Activated CD8-positive, alpha-beta memory T cell treated with anti-CD3 and anti-CD28 coated beads, Interleukin-2, amount 10 ng/mL, durations not matched to agents 7 days and 5 days (primary cell): ENCODE measurements at places on chromosomes 16 and 17.

DNA sequence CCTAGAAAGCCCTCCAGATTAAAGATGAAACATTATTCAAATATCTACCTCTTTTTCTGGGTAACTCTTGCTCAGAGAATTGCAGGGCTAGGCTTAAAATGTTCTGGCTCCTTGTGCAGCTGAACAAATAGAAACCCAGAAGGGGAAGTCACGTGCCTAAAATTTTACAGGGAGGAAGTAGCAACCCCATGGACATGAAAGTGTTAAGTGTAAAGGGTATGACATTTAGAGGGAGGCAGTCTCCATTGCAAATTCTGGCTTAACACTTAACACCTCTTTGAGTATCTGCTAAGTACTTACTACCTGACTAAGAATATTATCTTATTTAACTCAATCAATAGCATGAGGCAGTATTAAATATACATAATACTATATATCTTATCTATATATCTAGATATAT lies 376.1 kb upstream of the ERCC4 start:
- H3K27me3 ChIP-seq: no peaks in the 10 kb centered on the region
- H3K4me3 ChIP-seq: no peak overlapping the region
- H3K36me3 ChIP-seq: no peaks in the 10 kb centered on the region
- DNase-seq: no peak
- no peak overlapping the region for H3K27ac ChIP-seq

GRCh38 chr17:76397687-76398522 lies 13.5 kb downstream of the SPHK1 start:
- peaks cover 8% of the 10 kb centered on the region for H3K36me3 ChIP-seq
- no peaks in the 10 kb centered on the region for H3K4me1 ChIP-seq
- peak; percentile 91 for DNase-seq
- no peak overlapping the region for H3K4me3 ChIP-seq
- no peaks in the 10 kb centered on the region for H3K27me3 ChIP-seq

DNA sequence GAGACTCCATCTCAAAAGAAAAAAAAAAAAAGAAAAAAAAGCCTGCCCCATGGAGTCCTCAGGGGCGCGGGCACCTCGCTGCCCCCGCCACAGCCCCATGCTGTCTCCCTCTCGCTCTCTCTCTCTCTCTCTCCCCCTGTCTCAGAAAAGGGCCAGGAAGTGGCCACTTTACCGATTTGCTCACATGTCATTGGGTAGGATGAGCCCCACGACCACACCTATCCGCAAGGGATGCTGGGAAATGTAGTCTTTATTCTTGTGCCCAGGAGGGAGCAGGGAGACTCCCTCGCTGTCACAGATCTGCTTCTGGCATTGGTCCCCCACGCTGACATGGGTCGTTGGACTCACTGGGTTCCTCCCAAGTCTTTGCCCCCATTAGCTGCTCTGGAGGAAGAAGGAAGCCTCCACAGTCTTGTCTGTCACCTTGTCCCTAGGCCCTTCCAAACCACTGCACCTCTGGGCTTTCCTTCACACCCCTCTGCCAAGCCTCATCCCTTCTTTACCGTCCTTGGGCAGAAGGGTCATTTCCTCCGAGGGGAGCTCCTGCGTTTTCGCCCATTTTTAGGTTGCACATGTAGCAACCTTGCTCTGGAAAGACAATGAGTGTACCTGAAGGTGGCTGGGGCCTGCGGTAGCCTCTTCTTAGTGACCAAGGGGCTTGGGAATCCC lies 6.9 kb upstream of the GJD3 start:
- DNase-seq: peak; percentile 58
- H3K27me3 ChIP-seq: peaks cover 6% of the 10 kb centered on the region
- no peaks in the 10 kb centered on the region for H3K36me3 ChIP-seq
- H3K4me3 ChIP-seq: no peak overlapping the region
- H3K4me1 ChIP-seq: peaks cover 6% of the 10 kb centered on the region

DNA sequence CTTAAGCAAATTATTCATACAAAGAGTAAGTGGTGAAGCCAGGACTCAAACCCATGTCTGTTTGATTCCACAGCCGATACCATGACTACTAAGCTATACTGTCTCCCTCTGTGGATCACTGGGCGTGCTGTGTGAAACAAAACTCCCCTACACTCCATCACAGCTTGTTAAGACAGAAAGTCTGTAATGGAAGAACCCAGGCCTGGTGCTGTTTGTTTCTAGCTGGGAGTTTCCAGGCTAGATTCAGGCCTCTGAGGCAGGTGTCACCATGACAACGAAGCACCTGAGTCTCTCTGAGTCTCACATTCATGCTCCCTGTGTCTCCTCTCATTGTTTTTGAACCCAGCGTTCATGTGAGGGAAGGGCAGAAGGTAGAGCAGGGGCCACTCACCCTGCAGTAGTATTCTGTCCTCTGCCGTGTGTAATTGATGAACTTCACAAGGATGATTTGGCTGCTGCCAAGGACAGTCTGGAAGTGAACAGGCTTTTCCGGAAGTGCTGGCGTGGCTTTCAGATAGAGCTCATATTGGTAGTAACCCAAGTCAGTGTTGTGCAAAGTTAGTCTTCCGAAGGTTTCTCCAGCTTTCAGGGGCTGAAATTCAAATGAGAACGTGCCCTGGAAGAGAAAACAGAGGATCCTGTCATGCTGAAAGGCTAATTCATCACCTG lies 8.6 kb upstream of the VAC14 start:
- peaks cover 9% of the 10 kb centered on the region for H3K27me3 ChIP-seq
- no peaks in the 10 kb centered on the region for H3K36me3 ChIP-seq
- peaks cover under 1% of the 10 kb centered on the region for H3K4me1 ChIP-seq

DNA sequence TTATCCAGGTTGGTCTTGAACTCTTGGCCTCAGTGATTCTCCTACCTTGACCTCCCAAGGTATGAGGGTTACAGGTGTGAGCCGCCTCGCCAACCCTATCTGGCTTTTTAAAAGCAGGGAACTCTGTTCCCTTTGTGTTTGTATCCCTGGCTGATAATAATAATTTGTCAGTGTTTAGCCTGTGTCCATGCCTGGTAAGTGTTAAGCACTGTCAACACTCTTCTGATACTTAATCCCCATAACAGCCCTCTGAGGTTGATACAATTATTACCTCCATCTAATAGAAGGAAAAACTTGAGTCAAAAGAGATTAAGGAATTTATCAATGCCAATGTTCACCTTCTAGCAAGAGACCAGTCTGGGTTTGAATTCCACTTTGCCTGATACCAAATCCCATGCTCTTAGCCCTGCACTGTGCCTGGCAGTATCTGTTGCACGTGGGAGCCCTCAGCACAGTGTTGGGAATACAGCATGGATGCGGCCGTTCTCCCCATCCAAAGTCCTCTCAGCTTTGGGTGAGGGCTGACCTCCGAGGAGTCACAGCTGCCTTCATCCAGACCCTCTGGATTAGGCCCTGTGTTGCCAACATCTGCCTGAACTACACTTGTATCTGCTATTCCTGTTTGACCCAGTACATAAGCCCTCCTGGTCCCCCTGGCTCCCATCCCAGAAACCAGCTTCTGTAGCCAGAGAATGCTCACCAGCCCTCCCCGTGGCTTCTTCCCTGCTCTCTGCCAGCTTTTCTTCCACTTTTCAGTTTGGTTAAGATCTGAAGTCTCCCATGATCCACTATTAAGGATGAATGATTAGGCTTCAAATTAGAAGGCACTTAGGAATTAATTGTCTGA lies 335.6 kb upstream of the ASIC2 start:
- DNase-seq: no peak
- no peaks in the 10 kb centered on the region for H3K4me1 ChIP-seq
- no peaks in the 10 kb centered on the region for H3K27me3 ChIP-seq

DNA sequence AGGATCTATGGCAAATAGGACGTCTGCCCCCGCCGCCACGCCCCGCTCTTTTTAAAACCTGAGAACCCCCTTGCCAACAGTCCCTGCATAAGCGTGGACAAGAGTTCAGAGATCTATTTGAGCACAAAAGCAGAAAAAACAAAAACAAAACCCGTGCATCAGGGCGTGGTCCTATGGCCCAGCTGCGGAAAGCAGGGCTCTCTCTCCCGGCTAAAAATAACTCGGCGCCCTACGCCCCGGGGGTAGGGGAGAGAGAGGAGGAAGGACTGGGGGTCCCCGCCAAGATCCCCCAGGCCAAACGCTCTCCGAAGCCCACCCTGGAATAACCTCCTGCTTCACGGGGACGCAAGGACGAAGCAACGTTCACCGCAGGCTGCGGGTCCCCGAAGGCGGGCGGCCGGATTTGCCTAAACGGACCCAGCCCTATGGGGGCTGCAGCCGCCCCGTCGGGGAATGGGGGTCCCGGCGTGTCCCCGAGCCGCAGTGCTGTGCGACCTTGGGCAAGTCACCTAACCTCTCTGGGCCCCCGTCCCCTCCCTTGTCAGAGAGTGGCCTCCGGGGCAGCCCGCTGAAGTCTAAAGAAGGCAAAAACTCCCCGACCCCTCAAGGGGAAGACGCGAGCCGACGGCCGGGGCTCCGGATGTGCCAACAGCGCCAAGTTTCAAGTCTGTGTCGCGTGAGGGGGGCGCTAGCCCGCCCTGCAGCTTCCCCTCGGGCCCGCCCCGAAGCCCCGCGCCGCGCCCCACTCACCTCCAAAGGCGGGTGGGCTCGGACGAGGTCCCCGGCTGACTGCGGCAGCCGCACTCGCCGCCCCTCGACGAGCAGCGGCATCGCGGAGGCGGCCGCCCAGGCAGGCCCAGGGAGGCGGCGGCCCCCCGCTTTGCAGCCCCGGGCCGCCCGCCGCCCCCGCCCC lies 477 bp downstream of the NTAN1 start:
- peaks cover 12% of the 10 kb centered on the region for H3K36me3 ChIP-seq
- H3K27ac ChIP-seq: peak overlapping the region; percentile 77
- H3K4me3 ChIP-seq: peak overlapping the region; percentile 80
- peaks cover 17% of the 10 kb centered on the region for H3K4me1 ChIP-seq

DNA sequence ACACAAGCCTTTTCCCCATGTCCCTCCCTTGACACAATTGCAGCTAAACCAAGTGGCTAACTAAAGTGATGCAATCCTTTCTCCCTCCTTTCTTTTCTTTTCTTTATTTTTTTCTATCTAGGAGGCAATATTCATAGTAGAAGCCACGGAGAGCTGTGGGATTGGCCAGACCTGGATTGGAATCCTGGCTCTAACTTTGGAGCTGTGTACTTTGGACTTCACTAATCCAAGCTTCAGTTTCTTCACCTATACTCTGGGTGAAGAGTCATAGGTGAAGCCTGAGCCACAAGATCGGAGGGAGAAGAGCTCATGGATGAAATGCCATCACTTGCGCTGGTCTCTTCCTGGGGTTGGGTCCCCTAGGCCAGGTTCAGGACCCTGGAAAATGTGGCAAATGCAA lies 177.2 kb downstream of the IRX5 start:
- no peak overlapping the region for H3K4me3 ChIP-seq
- no peak overlapping the region for H3K27ac ChIP-seq
- H3K4me1 ChIP-seq: no peaks in the 10 kb centered on the region
- no peak for DNase-seq

GRCh38 chr16:58913456-58913855 lies 179.3 kb upstream of the GOT2 start:
- DNase-seq: no peak
- H3K36me3 ChIP-seq: no peaks in the 10 kb centered on the region
- H3K27ac ChIP-seq: no peak overlapping the region

GRCh38 chr16:11462036-11462435 lies 116.8 kb downstream of the RMI2 start:
- no peak overlapping the region for H3K4me3 ChIP-seq
- no peaks in the 10 kb centered on the region for H3K36me3 ChIP-seq
- no peak overlapping the region for H3K27ac ChIP-seq
- peaks cover 3% of the 10 kb centered on the region for H3K4me1 ChIP-seq
- no peak for DNase-seq

DNA sequence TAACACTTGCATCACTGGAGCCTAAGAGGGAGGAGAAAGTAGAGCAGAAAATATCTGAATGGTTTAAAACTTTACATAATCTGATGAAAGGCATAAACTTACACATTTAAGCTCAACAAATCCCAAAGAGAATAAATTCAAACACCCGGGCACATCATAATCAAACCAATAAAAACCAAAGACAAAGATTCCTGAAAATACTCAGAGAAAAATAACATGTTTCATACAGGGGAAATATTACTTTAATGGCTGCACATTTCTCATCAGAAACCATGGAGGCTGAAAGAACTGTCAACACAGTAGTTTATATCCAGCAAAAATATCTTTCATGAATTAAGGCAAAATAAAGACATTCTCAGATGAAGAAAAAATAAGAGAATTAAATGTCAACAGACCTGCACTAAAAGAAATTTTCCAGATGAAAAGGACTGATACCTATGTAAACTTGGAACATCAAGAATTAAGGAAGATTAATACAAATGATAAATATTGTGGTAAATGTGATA lies 34.2 kb downstream of the C16orf87 start:
- no peak overlapping the region for H3K27ac ChIP-seq
- H3K36me3 ChIP-seq: peaks cover 35% of the 10 kb centered on the region
- peaks cover 2% of the 10 kb centered on the region for H3K4me1 ChIP-seq
- DNase-seq: no peak
- H3K27me3 ChIP-seq: no peaks in the 10 kb centered on the region
